ENCODE measurements at places on chromosomes 3 and 15. TPM values are rescaled to one million over a fixed set of nuclear protein-coding genes. Genes with fewer than 3 reads are reported as not detected.

DNA sequence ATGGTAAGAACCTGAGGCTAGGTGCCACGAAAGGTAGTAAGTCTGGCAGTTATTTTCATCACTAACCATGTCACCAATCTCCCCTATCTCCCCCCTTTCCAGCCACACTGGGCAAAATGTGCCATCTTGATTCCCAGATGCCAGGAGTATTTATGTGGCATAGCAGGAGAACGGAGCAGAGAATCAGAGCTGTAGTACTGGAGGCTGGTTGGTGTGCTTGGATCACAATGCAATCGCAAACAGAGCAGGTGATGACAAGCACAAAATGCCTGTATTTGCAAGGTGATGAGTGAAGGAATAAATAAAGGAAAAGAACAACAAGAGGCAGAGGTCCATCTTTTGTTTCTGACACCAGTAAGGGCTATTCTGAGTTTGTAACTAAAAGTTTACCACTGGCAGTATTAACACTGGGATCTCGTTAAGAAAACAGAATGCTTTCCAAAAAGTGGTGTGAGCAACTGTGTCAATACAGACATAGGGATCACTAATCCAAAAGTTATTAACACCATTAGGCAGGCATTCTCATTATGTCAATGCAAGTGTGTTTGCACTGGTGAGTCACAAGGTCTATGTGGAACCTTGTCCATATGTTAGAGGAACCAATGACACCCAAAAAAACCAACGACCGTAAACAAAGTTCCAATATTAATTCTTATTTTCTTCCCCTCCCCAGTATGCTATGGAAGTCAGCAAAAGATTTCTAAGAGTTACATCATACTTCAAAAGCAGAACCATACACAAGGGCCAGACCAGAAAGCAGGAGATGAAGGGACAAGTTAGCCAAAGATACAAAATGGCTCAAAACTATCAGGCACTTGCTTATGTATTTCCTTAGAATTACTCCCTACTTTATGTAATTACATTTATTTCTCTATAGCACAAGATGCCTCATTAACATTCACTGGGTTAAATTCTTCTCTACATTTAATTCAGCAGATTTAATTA, 556.6 kb downstream of the FOXP1 start:
- H3K27me3 ChIP-seq: no peaks in the 10 kb centered on the region
- no peak overlapping the region for H3K4me3 ChIP-seq
- H3K27ac ChIP-seq: peak overlapping the region; percentile 48
- H3K36me3 ChIP-seq: peaks cover 5% of the 10 kb centered on the region
- DNase-seq: no peak
- peaks cover 73% of the 10 kb centered on the region for H3K4me1 ChIP-seq

GRCh38 chr3:147408188-147409100, 721 bp upstream of the ZIC1 start:
- H3K4me1 ChIP-seq: peaks cover 48% of the 10 kb centered on the region
- no peak for DNase-seq
- H3K36me3 ChIP-seq: no peaks in the 10 kb centered on the region
- H3K27me3 ChIP-seq: peaks cover 70% of the 10 kb centered on the region
- H3K4me3 ChIP-seq: peak overlapping the region; percentile 68
- no peak overlapping the region for H3K27ac ChIP-seq

DNA sequence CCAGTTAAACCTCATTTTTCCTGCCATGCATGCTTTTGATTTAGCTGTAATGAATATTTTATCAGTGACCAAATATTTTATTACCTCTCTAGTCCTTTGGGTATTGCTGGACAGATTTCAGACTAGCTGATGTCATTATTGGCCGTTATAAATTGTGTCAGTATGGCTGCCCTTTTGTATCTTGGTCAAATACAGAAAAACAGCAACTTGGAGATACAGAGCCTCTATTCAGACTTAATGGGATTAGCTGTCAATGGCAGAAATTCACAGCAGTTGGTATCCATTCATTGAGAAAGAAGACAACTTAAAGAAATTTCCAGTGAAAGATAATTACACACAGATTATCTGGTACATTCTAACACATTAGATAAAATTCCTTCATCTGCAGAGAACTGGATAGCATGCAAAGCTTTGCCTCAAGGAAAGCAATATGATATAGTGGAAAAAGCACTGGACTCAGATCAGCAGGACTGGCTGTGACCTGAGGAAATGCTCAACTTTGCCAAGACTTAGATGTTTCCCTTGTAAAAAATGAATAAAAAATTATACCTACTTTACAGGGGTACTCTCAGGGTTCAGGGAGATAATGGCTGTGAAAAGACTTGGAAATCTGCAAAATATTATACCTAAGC, 20.8 kb downstream of the COL6A6 start:
- H3K4me3 ChIP-seq: no peak overlapping the region
- H3K27me3 ChIP-seq: no peaks in the 10 kb centered on the region
- H3K27ac ChIP-seq: no peak overlapping the region
- no peak for DNase-seq

GRCh38 chr3:58355179-58355578, 22.5 kb downstream of the PXK start:
- no peak overlapping the region for H3K27ac ChIP-seq
- peaks cover 6% of the 10 kb centered on the region for H3K4me1 ChIP-seq
- DNase-seq: no peak
- no peaks in the 10 kb centered on the region for H3K36me3 ChIP-seq

GRCh38 chr3:107683447-107683846, 160.7 kb downstream of the BBX start:
- peaks cover 60% of the 10 kb centered on the region for H3K4me1 ChIP-seq
- no peak overlapping the region for H3K4me3 ChIP-seq
- H3K36me3 ChIP-seq: no peaks in the 10 kb centered on the region

DNA sequence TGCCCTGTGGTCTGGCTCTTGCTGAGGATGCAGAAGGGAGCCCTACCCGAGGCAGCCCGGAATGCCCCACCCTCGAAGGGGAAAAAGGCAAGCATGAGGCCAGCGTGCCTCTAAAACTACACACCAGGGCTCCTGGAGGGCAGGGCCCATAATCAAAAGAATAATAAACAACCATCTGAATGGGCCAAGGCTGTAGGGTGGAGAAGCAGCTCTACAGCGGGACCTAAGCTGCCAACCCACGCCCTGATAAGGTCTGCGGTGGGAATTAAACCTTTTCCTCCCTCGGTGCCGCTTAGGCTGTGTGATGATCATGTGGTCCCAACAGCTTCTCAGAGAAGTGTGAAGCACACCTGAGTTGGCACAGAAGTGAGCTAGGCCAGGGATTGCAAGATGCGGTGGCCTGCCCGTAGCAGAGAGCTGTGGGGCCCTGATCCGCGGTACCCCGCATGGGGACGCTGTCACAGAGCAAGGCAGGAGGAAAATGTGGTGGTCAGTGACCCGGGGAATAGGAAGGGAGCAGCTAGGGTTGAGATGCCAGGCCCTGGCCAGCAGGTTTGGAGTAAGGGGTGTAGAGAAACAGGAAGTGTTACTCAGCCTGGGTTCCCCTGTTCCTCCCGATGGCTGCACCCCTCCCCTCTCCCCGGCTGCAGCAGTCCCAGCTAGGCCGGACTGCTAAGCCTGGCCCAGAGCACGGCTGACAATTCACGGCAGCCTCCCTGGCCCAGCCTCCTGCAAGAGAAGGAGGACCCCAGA, 1.1 kb upstream of the C15orf62 start:
- no peak for DNase-seq
- peaks cover 19% of the 10 kb centered on the region for H3K4me1 ChIP-seq
- peaks cover 14% of the 10 kb centered on the region for H3K36me3 ChIP-seq
- no peak overlapping the region for H3K4me3 ChIP-seq
- no peak overlapping the region for H3K27ac ChIP-seq

GRCh38 chr3:95134693-95135413, 1072.0 kb downstream of the NSUN3 start:
- no peaks in the 10 kb centered on the region for H3K27me3 ChIP-seq
- no peaks in the 10 kb centered on the region for H3K36me3 ChIP-seq
- no peak for DNase-seq
- no peak overlapping the region for H3K27ac ChIP-seq

- no peaks in the 10 kb centered on the region for H3K27me3 ChIP-seq
- peaks cover 33% of the 10 kb centered on the region for H3K36me3 ChIP-seq
- no peak overlapping the region for H3K27ac ChIP-seq
- no peak overlapping the region for H3K4me3 ChIP-seq
Observed at GRCh38 chr3:142366434-142366833, 81.4 kb downstream of the XRN1 start.

DNA sequence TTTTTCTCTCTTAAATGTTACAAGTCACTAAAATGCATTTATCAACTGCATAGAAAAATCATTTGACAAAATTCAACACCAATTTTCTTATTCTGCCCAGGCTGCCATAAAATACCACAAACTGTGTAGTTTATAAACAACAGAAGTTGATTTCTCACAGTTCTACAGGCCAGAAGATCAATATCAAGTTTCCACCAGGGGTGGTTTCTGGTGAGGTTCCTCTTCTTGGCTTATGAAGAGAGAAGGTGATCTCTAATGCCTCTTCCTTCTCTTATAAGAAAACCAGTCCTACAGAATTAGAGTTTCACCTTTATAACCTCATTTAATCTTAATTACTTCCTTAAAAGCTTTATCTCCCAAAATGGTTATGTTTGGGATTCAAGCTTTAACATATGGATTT, 10.9 kb upstream of the CD200R1L start:
- H3K4me3 ChIP-seq: no peak overlapping the region
- H3K4me1 ChIP-seq: no peaks in the 10 kb centered on the region
- H3K27ac ChIP-seq: no peak overlapping the region
- no peaks in the 10 kb centered on the region for H3K27me3 ChIP-seq
- no peaks in the 10 kb centered on the region for H3K36me3 ChIP-seq

DNA sequence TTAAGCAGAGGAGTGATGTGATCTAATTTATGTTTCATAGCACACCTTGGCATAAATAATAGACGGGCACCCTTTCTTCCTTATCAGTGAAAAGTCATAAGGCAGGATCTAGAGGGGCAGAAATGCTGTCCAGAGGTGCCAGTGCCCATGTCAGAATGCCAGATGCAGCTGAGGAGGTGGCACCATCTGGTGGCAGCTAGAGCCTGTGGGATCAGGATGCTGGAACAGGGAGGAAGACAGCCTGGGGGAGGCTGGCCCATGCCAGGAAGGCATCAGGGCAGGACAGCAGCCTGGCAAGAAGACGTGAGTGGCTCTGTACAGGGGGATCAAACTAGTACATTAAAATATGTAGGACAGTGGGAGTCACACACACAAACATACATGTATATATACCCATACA, 16.5 kb downstream of the MYH15 start:
- peaks cover 8% of the 10 kb centered on the region for H3K4me1 ChIP-seq
- no peak for DNase-seq
- H3K27me3 ChIP-seq: no peaks in the 10 kb centered on the region
- H3K27ac ChIP-seq: no peak overlapping the region
- H3K4me3 ChIP-seq: no peak overlapping the region
- no peaks in the 10 kb centered on the region for H3K36me3 ChIP-seq

The KNG1 gene
- total RNA-seq: not detected

The NTRK3 gene
- 84.9 TPM for total RNA-seq

Data from thoracic aorta (tissue), 2 donors.